ENCODE measurements at places on chromosomes 2 and 18.

DNA sequence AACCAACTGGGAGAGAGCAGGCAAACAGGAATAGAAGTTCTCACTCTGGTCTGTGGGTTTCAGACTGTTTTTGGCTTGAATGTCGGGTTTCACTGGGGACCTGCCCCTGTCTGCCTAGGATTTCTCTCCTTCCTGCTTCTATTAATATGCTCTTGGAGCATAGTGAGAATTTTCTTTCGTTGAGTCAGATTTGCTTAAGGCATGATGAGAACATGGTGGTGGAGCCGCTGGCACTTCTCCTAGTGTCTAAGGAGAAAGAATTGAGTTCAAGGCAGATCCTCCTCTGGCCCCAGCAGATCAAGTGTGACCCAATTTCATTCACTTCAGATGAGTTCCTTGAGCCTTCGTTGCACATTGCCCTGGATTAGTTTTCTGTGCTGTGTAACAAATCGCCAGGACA is 103.9 kb upstream of the HS6ST1 start:
- DNase-seq: no peak

DNA sequence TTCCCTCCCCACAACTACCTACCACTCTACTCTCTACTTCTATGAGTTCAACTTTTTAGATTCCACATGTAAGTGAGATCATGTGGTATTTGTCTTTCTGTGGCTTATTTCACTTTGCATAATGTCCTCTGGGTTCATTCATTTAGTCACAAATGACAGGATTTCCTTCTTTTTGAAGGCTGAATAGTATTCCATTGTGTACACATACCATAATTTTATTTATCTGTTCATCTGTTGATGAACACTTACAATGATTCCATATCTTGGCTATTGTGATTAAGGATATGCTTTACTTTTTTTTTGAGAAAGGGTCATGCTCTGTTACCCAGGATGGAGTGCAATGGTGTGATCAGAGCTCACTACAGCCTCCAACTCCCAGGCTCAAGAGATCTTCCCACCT is 73.6 kb downstream of the ICA1L start:
- no peak for DNase-seq

GRCh38 chr2:231187736-231188505 is 10.5 kb upstream of the ARMC9 start:
- peak; percentile 47 for DNase-seq

DNA sequence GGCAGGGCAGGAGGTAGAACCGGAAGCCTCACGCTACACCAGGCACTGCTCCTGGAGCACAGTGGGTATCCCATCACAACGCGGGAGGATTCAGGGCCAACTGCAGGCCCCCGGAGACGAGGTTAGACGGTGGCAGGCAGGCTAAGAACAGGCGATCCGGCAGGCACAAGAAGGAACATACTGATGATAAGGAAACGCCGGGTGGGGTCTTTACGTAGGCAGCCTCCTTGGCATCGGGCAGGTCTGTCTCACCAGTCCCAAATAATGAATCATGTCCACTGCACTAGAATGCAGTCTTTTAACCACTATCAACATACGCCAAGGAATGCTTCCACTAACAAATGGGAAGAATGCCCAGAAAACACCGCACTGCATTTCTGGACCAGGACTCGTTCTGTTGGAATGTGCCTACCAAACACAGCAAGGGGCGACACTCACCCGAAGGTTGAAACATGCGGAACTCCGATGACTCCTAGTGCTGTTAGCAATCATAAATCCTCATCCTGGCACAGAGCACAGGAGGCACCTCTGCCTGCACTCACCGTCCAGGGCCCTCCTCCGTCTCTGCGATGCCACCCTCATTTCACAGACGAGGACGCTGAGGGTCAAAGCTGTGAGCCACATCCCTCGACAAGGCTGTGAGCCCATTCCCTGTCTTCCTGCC is 35.2 kb downstream of the ZNF516 start:
- DNase-seq: no peak

- no peak for DNase-seq
These were observed 1.1 kb upstream of the MAL start for GRCh38 chr2:95024371-95024770.

DNA sequence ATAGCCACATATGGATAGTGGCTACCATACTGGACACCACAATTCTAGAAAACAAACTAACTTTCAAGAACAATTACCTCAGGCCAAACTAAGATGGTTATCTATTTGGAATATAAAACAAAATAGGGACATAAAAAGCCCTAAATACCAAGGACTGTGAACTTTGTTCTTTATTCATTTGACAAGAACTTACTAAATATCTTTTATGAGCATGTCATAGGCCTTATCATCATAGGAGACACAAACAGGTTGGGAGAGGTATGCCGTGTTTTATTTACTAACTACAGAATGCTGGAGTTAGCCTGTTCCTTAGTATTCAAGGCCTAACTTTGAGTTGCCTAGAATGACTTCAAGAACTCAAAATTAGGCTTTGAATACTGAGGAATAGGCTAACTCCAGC is 32.1 kb downstream of the CCDC93 start:
- DNase-seq: no peak
